ENCODE measurements at places on chromosomes 16 and 17.
A peak's percentile ranks its signal among the peaks of the same experiment; 100 is the strongest.

GRCh38 chr16:53502331-53503269 lies at the start of gene AKTIP:
AKTIP (minus strand) TSS chr16:53503209; CDS start chr16:53500259, 2,950 bp downstream.
- DNase-seq, result peak; percentile 9

DNA sequence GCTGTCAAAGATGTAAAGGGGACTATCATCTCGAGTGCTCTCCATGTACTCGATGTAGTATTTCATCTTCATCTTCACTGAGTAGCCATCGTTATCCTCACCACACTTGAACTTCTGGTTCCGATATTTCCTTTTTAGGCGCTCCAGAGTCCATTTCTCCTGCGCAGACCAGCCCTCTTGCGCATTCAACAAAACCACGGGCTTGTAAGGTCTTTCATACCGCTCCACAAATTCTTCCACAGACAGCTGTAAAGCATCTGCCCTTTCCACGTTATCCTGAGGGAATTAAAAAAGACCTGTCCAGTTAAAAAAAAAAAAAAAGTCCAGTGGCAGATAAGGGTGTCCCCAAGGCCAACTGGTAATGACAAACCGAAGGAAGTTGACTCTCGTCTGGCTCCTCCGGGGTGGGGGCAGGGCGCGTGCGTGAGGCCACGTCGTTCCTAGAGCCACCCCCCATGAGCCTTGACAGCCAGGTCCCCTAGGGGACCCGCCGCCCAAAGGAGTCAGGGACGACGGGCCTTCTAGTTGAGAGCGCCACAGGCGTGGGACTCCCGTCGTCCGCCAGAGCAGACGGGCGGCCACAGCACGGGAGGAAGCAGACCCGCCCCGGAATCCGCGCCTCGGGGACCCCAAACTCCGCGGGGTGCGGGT lies 701 bp downstream of the JMJD6 start:
- DNase-seq, result peak; percentile 57

DNA sequence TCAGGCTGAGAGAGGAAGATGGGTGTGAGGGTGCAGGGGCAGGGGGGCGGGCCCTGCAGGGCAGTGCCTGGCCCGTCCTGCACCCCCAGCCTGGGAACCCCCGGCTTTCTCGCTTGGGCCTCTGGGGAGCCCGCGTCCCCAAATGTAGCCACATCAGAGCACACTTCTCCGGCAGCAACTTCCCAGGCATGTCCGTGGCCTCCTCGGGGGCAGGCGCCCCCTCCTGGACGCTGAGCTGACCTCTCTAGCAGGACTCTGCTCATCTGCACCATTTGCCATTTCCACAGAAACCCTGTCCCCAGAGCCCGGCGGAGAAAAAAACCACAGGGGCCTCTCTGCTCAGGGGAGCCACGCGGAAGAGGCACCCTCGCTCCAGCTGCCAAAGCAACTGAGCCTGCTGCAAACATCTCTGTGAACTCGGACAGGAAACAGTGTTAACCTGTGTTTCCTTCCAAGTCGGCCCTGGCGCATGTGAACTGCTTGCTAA lies 63.4 kb downstream of the KLHDC4 start:
- no peak for DNase-seq

- no peak for DNase-seq
These were observed 17.3 kb downstream of the RFFL start for GRCh38 chr17:35046245-35046644.

- no peak for DNase-seq
These were observed 103.6 kb upstream of the C16orf82 start for GRCh38 chr16:26963109-26963508.

DNA sequence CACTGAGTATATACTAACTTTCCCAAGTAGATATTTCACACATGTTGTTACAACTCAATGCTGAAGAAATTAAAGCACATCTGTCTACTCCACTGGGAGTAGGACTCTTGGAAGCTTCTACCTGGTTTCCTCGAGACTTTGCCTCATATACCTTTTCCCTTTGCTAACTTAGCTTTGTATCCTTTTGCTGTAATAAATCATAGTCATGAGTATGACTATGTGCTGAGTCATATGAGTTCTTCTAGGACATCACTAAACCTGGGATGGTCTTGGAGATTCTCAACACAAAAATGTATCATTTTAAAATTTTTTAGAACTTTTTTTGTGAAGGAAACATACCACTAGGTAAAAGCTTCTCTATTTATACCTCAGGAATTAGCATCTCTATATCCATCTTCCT lies 39.8 kb downstream of the ABCA5 start:
- no peak for DNase-seq

- DNase-seq, result no peak
These were observed 29.9 kb upstream of the PAFAH1B1 start for GRCh38 chr17:2563543-2563942.

DNA sequence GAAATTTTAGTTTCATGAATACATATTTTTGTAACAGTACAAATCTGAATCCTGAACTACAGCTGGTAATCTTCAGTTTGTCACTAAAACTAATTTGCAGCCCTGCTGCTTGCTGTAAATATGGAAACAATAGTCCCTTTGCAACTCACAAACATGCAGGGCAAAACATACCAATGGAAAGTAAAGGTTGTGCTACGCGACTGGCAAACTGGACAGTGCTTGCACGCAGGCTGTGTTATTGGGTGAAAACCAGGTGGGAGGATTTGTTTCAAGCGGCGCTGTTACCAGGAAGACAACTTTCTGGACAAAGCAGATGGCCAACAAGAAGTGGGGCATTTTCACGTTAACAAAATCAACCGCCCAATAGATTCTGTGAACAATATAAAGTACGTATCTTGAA lies 93.5 kb downstream of the CDYL2 start:
- DNase-seq, result no peak

DNA sequence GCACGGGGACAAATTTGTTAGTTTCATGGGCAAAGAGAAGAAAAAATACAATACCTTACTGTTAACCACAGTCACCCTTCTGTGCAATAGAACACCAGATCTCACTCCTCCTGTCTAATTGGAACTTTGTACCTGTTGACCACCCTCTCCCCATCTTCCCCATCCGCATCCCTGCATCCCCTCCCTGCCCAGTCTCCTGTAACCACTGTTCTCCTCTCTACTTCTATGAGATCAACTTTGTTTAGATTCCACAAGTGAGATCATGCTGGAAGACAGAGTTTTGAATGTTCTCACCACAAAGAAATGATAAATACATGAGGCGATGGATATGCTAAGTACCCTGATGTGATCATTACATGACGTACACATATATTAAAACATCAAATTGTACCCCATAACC lies 47.7 kb downstream of the CLEC16A start:
- DNase-seq, result no peak

DNA sequence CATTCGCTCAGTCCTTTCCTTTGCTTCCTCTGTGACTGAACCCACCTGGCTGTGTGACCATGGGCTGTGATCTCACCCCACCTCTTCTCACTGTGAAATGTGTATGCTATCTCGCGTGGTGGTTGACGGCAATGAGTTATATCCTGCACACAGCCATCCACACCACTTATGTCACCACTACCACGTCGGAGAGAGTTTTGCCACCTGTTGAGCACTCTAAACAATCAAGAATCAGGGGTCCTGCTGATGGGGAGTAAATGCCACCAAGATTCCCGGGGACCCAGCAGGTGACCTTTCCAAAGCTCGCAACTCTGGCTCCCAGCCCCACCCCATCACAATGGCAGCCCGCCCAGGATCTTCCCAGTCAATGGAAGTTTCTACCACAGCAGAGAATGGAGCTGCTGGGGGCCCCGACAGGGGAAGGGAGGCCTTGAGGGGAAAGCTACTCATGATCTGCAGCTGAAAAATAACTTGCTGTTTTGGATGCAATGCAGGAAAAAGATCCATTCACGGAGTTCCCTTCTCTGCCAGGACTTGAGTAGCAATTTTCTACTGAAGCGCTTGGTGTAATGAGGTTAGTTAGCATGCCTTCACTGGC lies 26.2 kb upstream of the RCVRN start:
- no peak for DNase-seq

GRCh38 chr17:10797476-10798328 lies 6.2 kb downstream of the TMEM238L start:
- no peak for DNase-seq

- no peak for DNase-seq
These were observed 84.7 kb downstream of the TUBD1 start for GRCh38 chr17:59807892-59808509.

GRCh38 chr16:30953511-30954124 lies 3.9 kb upstream of the SETD1A start:
- DNase-seq, result peak; percentile 20

DNA sequence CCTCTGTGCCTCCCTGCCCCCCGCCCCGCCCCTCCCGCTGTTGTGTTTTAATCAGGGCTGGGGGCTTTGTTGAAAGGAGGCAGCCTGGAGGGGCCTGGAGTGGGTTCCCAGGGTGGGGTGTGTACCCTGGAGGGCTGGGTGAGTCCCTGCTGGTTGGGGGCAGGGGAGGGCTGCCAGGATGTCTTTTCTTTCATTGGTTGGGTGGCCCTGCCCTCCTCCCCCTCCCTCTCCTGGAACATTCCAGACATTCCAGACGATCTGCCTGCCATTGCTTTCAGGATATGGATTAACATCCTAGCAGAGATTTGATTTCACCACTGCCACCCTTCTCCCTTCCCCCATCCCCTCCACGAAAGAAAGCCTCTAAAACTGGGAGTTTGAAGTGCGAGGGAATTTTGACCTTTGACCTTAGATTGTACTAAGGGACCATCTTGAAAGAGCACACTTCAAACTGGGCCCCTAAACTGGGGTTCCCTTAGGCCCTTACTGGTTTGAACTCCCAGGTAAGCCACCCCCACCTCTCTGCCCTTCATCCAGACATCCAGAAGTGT lies 25.3 kb downstream of the IGF2BP1 start:
- no peak for DNase-seq

DNA sequence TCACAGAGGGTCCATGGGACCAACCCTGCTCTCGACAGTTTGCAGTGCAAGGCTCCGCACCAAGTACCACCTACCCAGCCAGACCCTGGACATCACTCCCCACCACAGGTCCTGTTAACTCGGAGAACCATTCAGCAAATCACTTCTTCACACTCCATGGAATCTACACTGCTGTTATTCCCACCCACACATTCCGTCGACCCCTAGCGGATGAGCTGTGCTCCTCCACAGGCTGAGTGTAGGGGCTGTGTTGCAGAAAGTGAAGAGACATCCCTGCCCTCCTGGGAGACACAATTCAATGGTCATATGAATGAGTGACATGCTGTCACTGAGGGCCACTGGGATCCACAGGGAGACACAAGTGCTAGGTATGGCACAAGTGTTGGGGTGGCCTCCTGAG lies 27.5 kb downstream of the MPG start:
- no peak for DNase-seq

DNA sequence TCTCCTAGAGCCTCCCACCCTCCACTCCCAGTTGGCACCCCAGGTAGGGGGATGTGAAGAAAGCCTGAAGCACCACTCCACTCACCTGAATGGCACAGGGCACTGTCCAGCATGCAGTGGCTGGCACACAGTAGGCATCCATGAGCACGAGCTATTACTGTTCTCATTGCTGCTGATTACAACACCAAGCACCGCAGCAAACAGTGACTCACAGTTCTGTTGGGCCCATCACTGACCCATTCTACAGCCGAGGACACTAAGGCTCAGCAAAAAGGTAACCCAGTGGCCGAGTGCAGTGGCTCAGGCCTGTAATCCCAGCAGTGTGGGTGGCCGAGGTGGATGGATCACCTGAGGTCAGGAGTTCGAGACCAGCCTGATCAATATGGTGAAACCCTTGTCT lies 2.7 kb downstream of the ZSCAN10 start:
- DNase-seq, result no peak

DNA sequence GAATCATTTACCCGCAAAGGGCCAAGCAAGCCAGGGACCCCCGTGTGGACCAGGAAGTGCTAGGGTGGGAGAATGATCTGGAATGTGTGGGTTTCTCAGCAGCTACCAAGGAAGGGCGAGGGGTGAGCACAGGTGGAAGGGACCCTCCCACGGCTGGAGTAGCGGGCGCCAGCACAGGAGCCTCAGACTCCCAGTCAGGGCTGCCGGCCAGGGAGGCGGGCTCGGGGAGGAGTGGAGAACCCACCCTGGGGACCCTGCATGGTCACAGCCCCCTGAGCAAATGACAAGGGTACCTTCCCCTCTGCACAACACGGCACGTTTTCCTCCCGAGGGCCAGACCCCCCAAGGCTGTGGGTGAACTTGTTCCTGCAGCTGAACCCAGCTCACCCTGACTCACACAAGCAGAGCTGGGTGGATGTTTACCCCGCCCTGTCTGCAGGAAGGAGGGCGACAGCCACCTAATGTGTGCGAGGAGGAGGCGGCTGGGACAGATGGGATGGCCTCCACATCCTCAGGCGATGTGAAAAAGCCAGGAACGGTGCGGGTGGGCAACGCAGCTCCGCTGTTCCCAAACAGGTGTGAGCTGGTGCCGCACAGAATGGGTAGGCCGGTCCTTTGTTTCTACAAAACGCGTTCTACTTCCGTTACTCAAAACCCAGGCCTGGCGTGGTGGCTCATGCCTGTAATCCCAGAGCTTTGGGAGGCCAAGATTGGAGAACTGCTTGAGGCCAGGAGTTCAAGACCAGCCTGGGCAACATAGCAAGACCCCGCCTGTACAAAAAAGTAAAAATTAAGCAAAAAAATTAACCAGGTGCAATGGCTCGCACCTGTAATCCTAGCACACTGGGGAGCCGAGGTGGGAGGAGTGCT lies 6.2 kb downstream of the ECI1 start:
- DNase-seq, result no peak

Data from stimulated activated CD8-positive, alpha-beta memory T cell treated with anti-CD3 and anti-CD28 coated beads, Interleukin-15, amount 100 ng/mL, for 4 hours (primary cell).